ENCODE measurements at places on chromosomes 12 and 14. TPM values are rescaled to one million over a fixed set of nuclear protein-coding genes. Genes with fewer than 3 reads are reported as not detected.
A peak's percentile ranks its signal among the peaks of the same experiment; 100 is the strongest.

The BCL2L14 gene
- total RNA-seq = not detected

- DNase-seq = no peak
- no peaks in the 10 kb centered on the region for H3K36me3 ChIP-seq
- no peak overlapping the region for H3K27ac ChIP-seq
- no peaks in the 10 kb centered on the region for H3K27me3 ChIP-seq
- no peaks in the 10 kb centered on the region for H3K4me1 ChIP-seq
These were observed 129.6 kb upstream of the CDKN3 start for GRCh38 chr14:54267172-54267571.

DNA sequence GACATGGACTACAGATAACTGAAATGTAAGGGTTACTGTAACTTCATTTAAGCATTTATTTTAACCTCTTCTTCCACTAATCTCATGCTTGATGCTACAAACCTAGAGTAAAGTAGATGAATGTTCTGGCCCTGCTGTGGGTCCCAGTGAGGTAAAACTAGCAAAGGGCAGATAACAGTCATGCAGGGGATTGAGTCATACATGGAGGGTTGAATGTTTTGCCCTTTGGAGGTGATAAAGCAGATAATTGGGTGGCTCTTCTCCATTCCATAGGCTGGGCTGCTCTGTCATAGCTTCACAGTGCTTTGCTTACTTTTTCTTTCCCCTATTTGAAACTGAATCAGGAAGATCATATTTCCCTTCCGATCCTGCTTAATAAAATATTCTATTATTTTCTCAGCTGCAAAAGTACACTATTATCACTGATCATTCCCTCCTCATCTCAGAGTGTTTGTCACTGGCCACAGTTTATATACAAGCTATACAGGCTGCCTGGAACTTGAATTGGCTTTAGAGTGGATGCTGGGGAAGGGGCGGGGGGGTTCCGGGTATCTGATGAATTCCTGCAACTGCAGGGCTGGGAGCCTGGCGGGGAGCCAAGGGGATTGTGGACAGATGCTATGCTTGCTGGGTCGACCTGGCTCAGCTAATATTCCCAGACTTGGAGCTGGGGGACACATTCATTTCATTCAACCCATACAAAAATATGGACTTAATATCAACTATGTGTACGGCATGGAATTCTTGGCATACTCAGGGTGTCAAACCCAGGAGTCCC is 235.1 kb downstream of the NRXN3 start:
- no peaks in the 10 kb centered on the region for H3K36me3 ChIP-seq
- no peak for DNase-seq
- no peak overlapping the region for H3K27ac ChIP-seq
- H3K4me3 ChIP-seq = no peak overlapping the region
- no peaks in the 10 kb centered on the region for H3K4me1 ChIP-seq
- no peaks in the 10 kb centered on the region for H3K27me3 ChIP-seq

The TOMM20L gene
- not detected for total RNA-seq

GRCh38 chr14:61280092-61280525 is 1.0 kb downstream of the TMEM30B start:
- peak overlapping the region; percentile 66 for H3K4me3 ChIP-seq
- no peaks in the 10 kb centered on the region for H3K4me1 ChIP-seq
- no peaks in the 10 kb centered on the region for H3K36me3 ChIP-seq
- H3K27me3 ChIP-seq = no peaks in the 10 kb centered on the region

The PLEKHD1 gene
- total RNA-seq = not detected

Measured in ascending aorta (tissue), 2 donors.